ENCODE measurements at places on chromosomes 16 and 17.

DNA sequence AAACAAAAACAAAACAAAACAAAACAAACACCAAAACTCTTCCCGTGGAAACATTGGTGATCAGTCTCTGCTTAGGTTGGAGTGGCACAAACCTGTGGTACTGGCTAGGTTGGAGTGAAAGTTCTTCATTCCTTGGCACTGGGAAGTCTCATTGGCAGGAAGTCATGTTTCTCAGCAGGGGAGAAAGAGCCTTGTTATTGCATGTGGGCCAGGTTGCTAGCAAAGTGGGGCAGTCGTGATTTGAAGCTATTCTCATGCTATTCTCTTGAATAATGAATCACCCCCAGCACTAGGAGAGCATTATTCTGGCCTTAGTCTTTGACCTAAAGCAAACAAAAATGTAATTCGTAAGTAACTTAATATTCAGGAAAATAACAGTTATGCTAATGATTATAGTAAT lies 24.3 kb upstream of the B4GALNT2 start:
- DNase-seq, result no peak

GRCh38 chr16:85390511-85391174 lies 222.5 kb upstream of the GSE1 start:
- peak; percentile 17 for DNase-seq

GRCh38 chr17:17075125-17075781 lies 33.0 kb downstream of the MPRIP start:
- no peak for DNase-seq

- DNase-seq, result no peak
These were observed 385.9 kb upstream of the ZFHX3 start for GRCh38 chr16:73433731-73434307.

DNA sequence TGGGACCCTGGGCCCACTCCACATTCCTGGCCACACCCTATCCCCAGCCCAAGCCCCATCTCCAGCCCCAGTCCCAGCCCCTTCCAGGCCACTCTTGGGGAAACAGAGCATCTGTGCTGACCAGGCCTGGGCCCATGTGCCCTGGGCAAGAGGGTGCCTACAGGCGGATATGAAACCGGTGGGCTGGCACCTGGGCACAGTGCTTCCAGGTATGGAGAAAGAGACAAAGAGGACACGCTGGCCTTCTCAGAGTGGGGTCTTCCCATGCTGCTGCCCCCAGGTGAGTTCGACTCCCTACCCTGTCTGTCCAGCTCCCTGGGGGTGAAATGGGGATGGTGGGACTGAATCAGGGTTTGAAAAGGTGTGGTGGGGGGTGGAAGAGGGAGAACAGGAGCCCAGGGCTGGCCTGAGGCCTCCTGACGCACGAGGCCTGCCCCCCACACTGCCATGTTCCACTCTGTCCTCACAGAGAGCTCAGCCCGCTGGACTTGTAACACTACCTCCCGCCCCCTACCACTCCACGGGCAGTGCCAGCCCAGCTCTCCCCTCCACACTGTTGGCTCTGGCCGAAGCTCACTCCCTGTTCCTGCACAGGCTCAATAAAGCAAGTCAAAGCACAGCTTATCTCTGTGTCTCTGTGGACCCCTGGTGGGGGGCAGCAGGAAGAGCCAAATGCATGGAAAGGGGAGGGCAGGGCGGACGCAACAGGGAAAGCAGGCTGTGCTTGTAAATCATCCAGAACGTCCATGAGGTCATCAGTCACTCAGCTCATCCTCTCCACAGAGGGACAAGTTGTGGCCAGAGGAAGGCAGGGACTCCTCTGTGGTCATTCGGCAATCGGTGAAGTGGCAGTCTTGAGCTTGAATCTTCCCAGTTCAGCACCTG lies 71.1 kb upstream of the TMEM97 start:
- no peak for DNase-seq

DNA sequence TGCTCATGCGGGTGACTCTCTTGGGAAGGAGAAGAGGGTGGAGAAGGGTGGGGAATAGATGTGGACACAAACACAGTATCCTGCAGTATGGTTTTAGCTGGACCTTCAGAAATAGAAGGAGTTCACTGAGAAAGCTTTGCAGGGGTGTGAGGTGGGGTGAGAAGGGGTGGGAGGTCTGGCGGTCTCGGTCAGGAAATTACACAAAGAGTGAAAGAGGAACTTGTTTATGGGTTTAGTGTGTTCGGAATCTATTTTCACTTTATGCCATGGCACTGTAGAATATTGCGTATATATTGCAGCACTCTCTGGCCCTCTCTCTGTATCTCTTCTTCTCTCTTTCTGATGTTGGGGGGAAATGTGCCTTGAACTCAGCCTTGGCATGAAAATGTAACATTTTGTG lies 148.2 kb upstream of the GOT2 start:
- no peak for DNase-seq

- no peak for DNase-seq
These were observed 45.1 kb downstream of the SF3B3 start for GRCh38 chr16:70568601-70569237.

DNA sequence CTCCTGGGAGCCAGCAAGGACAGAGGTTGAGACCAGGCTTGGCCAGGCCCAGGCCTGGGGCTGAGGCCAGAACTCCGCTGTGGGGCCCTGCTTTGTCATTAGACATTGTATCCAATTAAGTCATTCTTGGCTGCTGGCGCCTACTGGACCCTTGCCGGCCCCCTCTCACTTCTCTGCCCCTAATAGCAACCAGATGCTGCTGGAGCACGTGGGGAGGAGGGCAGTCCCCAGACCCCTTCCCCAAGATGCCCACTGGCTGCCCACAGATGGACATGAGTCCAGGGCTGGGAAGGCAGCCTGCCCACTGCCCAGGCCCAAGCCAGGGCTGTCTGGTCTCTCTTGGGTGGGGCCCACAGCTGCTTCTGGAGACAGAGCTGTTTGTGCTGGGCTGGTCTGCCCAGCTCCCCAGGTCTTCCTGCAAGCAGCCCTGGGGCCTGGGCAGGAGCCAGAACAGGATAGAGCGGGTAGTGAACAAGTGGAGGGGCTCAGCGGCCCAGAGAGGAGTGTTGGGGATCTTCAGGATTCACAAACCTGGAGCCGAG lies 7.8 kb downstream of the PLXDC1 start:
- no peak for DNase-seq

- no peak for DNase-seq
These were observed 2.6 kb downstream of the SLC5A2 start for GRCh38 chr16:31485571-31485970.

DNA sequence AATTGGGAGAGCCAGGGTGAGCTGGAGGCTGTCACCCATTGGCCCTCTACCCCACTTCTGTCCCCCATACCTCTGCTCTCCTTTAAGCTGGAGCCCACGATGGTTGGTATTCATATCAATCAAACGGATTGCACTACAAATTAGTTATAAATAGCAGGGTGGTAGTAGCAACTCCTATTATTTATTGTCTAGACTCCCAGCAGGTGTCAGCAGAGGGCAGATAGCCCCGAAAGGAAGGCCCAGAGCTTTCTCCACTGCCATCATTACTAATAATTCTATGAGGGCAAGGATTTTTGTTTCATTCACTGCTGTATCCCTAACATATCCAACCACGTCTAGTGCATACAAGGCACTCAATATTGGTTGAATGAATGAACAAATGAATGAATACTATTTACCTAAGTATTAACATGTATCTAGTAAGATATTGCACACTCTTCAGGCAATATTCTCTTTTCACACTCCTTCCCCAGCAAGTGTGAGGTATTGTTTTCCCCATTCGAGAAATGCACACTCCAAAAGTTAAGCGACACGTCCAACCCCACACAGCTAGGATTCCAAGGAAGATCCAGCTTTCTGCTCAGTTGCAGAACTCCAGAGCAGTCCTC lies 6.3 kb downstream of the C17orf50 start:
- no peak for DNase-seq

GRCh38 chr16:31427441-31428278 lies 500 bp downstream of the COX6A2 start:
- no peak for DNase-seq

DNA sequence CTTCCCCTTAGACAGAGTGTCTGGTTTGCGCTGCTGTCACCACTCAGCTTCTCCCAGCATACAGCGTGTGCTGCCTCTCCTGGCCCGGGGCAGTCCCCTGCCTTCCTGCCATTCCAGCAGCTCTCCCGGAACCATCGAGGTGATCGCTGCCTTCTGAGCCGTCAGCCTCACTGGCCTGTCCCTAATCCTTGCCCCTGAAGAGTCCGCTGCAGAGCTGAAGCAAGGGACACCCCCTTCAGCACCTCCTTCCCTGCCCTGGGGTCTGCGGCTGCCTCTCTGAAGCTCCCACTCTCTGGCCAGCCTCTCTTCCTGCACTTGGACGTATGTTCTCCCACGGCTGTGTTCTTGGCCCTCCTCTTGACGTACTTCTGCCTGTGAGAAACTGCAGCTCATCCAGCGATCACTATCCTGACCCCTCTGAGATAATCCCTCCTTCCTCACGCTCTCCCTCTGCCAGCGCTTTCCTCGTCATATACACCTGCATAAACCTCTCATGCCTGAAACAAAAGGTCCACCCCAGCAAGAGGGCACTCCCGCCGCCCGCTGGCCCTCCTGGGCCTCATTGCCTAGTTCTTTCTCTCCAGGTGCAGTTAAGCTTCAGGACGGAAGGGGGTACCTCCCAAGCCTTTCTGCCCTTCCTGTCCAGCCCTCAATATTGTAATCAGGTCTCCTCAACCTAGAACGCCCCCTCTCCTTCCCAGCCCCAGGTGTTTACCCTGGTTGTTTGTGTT lies 220.6 kb upstream of the CHMP6 start:
- no peak for DNase-seq

DNA sequence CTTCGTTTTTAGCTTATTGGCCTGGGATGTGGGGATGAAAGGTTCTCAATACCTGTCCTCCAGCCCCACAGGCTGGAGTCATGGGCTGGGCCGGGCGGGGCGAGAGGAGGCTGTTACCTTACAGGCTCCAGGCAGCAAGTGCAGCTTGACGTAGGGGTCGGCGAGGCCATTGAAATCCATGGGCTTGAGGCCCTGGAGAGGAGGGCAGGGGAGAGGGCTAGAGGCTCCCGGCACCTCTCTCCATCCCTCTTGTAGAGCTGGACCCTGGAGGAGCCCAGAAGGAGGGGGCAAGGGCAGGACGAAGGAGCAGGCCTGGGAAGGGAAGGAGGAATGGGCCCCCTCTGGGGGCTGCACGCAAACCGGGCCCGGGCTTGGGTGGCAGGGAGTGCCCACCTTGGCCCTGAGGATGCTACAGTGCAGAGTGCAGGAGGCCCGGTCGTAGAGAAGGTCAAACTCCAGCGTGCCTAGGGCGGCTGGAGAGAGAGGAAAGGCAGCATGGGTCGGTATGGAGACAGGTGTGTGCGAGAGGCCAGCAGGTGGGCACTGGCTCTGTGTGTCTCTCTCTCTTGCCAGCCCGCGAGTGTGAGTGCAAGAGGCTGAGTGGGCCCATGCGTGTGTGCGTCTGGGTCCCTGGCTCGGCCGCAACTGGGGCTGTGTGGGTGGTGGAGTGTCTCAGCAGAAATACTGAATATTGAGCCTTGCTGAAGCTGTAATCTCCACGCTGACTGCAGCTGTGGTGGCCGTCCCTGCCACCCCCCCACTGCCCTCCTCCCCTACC lies 1.6 kb downstream of the DOC2A start:
- peak; percentile 62 for DNase-seq

GRCh38 chr16:47876511-47876910 lies 279.3 kb downstream of the ABCC12 start:
- no peak for DNase-seq

- DNase-seq, result no peak
These were observed 7.8 kb downstream of the TTLL6 start for GRCh38 chr17:48809182-48809581.

GRCh38 chr16:14579266-14579665 lies 50.8 kb downstream of the PARN start:
- DNase-seq, result no peak

DNA sequence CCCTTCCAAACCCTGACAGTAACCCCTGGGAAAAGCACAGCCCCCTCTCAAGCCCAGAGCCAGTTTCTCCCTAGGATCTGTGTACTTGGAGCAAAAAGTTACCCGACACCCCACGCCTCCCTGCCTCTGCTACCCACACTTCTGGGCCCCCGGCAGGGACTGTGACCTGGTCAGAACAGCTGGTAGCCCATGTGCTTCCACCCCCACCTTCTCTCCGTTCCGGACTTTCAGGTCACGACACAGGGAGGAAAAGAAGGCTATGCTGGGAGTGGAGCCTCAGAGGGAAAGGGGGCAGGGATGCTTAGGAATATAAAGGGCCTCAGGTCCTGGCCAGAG lies 6.4 kb downstream of the PPY start:
- DNase-seq, result no peak

- DNase-seq, result no peak
These were observed 6.2 kb upstream of the ELAC2 start for GRCh38 chr17:13024016-13024415.

GRCh38 chr16:50099957-50100648 lies 34.3 kb downstream of the HEATR3 start:
- DNase-seq, result no peak

DNA sequence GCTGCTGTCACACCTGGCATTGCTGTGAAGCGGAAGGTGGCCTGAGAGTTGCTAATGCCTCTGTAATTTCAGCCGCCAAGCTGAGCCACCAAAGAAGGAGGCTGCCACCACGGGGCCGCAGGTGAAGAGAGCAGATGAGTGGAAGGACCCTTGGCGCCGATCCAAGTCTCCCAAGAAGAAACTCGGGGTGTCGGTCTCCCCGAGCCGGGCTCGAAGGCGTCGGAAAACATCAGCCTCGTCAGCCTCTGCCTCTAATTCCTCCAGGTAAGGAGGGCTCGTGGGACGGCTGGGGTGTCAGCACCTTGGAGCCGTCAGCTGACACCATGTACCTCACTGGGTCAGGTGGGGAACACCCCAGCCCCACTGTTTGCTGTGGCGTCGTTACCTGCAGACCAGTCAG lies 16.2 kb upstream of the IL17C start:
- DNase-seq, result no peak

- no peak for DNase-seq
These were observed 2.7 kb downstream of the NOXO1 start for GRCh38 chr16:1978476-1979120.

DNA sequence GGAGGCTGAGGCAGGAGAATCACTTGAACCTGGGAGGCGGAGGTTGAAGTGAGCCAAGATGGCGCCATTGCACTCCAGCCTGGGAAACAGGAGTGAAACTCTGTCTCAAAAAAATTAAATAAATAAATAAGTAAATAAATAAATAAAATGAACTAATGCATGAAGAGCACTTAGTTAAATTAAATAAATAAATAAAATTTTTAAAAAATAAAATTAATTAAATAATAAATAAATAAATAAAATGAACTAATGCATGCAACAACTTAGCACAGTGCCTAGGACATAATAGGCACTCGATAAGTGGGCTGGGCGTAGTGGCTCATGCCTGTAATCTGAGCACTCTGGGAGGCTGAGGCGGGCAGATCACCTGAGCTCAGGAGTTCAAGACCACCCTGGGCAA lies 15.6 kb upstream of the CEP20 start:
- DNase-seq, result no peak

- DNase-seq, result peak; percentile 72
These were observed 1.5 kb downstream of the PIEZO1 start for GRCh38 chr16:88783391-88784073.

DNA sequence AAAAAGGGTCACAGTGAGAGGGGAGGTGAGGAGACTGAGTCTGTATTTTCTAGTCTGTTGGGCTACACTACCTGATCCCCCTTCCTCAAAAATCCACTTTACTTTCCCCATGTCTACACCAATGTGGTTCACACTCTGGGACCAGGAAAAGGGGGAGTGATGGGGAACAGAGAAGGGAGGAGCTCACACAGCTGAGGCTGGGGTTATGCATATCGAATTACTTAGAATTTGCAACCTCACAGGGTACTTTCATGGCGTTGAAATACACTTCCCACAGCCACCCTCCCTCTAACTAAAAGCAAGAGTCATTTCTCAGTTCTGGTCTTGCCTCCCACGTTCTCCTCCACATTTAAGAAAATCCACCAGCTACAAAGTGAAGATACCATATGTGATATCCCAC lies 14.1 kb downstream of the MAPT start:
- DNase-seq, result no peak

- no peak for DNase-seq
These were observed 57.9 kb upstream of the ZNF750 start for GRCh38 chr17:82897514-82898249.

All from dorsolateral prefrontal cortex (tissue), 122 donors.